Caco-2 (cell line): ENCODE measurements at places on chromosomes 4 and X. TPM values are rescaled to one million over a fixed set of nuclear protein-coding genes. Genes with fewer than 3 reads are reported as not detected.
A peak's percentile ranks its signal among the peaks of the same experiment; 100 is the strongest.

DNA sequence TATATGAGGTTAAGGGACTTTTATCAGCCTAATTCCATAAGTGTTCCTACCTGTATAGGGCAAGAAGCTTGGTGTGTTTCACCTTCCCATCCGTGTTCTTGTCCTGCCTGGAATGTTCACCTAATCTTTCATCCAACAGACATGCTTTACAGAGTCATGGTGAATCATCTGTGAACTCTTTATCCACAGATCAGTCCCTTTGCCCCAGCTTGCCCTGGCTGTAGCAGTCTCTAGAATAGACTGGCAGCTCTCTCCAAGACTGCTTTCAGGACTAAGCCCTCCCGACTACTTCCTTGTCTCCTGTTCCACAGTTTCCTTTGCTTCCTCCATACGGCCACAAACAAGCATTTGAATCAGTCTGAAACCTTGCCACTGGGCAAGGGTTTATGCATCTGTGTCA lies 177.9 kb upstream of the IL15 start:
- H3K36me3 ChIP-seq: no peaks in the 10 kb centered on the region
- no peaks in the 10 kb centered on the region for H3K4me1 ChIP-seq
- no peak overlapping the region for H3K27ac ChIP-seq
- no peak overlapping the region for H3K4me3 ChIP-seq

- H3K4me1 ChIP-seq: no peaks in the 10 kb centered on the region
- no peak overlapping the region for H3K27ac ChIP-seq
- no peaks in the 10 kb centered on the region for H3K36me3 ChIP-seq
- no peaks in the 10 kb centered on the region; the same call in 1 of the 2 replicates for H3K27me3 ChIP-seq
Measured at GRCh38 chrX:17662391-17662790, 74.9 kb upstream of the SCML1 start.

DNA sequence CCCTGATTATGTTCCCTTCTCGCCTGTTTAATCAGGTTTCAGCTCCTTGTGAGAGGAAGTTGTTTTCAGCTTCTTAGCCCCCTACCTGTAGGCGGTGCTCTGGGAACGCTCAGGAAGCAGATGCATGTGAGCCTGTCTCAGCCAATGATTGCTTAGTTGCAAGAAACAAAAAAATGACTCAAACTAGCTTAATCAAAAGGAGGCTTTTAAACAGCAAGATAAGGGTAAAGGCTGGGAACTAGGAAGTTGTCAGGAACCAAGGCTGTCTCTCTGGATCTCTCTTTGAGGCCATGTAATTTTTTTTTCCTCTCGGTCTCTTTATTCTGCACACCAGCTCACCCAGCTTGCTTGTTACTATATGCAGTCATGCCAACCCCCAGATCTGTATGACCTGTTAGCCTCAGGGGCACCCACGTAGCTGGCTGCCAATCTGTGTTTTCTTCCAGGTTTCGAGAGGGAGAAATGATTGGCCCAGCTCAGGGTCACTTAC lies 109.1 kb downstream of the PTTG2 start:
- H3K36me3 ChIP-seq: no peaks in the 10 kb centered on the region
- peak overlapping the region; percentile 23 for H3K27ac ChIP-seq
- H3K27me3 ChIP-seq: no peaks in the 10 kb centered on the region
- no peak overlapping the region for H3K4me3 ChIP-seq
- DNase-seq: peak; percentile 50
- H3K4me1 ChIP-seq: peaks cover 5% of the 10 kb centered on the region

DNA sequence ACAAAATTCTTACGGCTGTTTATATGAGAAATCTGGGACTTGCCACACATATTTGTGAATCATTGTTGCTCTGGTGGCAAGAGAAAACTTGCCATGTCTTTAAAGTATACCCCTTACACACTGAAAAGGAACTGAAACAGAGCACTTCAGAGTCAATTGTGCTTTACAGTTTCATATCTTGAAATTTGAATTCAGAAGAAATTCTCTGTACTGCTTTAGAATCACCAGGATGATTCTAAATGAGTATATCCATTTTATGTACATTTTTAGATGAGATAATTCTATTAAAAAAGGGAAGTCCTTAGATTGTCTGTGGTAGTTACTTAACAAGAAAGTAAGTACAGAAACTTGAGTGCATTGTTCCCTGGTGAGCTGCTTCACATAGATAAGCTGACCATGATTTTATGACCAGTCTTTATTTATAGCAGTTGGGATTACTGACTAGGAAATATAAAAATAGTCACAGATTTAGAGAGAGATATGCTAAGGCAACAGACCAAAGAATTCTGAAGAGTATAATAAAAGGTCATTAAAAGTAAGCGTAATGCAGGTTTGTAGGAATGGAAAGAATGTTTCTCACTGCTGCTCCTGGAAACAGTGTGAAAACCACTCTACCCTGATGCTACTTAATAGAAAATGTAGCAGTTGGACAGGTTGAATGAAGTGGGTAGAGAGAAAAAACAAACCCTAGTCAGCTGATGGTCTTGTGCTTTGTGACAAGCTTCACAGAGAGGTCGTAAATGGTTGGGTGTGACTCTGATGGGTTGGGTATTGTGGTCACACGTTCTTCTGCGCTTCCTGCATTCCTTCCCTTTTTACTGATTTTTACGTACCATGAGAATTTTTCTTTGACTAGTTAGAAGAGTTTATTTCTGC lies 41.0 kb downstream of the FNIP2 start:
- H3K36me3 ChIP-seq: no peaks in the 10 kb centered on the region
- H3K4me3 ChIP-seq: no peak overlapping the region
- DNase-seq: peak; percentile 52
- H3K4me1 ChIP-seq: peaks cover 36% of the 10 kb centered on the region
- no peaks in the 10 kb centered on the region for H3K27me3 ChIP-seq

DNA sequence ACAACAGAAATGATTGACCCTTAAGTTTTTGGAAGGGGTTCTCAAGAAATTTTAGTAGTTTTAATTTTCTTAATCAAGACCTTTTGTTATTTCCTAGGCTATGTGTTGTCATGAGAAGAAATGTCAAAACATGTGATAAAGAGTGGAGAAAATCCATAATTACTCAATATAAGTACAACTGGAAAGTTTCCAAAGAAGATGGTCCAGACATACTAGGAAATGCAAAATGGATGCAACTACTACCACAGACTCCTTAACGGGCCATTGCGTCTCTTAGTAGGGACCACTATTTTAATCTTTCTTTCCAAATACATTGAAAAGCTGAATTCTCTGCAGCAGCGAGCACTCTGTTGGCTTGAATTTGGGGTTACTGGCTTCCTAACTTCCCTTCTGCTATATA lies 148.8 kb downstream of the NWD2 start:
- H3K4me3 ChIP-seq: no peak overlapping the region
- H3K27me3 ChIP-seq: no peaks in the 10 kb centered on the region
- H3K27ac ChIP-seq: no peak overlapping the region
- H3K36me3 ChIP-seq: no peaks in the 10 kb centered on the region
- DNase-seq: no peak
- H3K4me1 ChIP-seq: peaks cover 12% of the 10 kb centered on the region; the same call in 1 of the 2 replicates

- no peak for DNase-seq
- no peak overlapping the region for H3K27ac ChIP-seq
Measured at GRCh38 chr4:8351931-8352367, 82.4 kb downstream of the HTRA3 start.

DNA sequence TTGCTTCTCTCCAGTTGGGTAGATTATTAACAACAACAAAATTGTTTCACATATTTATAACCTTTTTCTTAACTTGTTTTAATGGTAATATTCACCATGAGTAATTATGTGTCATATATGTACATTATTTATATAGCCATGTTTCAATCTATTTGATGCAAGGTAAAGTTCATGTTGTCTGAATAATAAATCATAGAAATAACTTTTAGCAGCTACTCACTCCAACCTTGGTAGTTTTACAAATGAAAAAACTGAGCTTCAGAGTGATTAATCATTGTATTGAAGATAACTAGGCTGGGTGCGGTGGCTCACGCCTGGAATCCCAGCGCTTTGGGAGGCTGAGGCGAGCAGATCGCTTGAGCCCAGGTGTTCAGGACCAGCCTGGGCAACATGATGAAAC lies 46.0 kb downstream of the TMA16 start:
- H3K27ac ChIP-seq: no peak overlapping the region
- DNase-seq: no peak
- no peak overlapping the region for H3K4me3 ChIP-seq
- H3K4me1 ChIP-seq: no peaks in the 10 kb centered on the region
- H3K36me3 ChIP-seq: no peaks in the 10 kb centered on the region
- no peaks in the 10 kb centered on the region for H3K27me3 ChIP-seq

DNA sequence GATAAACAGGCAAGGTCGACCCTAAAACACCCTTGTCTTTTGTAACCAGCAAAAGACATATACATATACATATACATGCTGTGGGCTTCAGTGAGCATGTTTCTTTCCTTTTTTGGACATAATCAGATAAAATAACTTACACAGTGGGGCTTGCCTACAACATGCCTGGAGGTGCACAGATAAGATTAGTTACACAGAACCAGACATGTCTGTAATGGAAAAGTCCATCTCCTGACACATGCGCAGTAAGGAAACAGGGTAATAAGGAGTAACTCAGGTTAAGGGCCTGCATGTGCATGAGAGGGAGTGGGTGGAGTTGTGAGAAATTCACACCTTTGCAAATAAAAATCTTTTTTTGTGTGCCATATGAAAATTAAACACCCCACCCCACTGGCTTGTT lies 3.4 kb downstream of the UGT2A1 start:
- H3K27me3 ChIP-seq: no peaks in the 10 kb centered on the region
- H3K36me3 ChIP-seq: no peaks in the 10 kb centered on the region
- no peak for DNase-seq
- H3K4me3 ChIP-seq: no peak overlapping the region
- H3K27ac ChIP-seq: peak overlapping the region; percentile 3

DNA sequence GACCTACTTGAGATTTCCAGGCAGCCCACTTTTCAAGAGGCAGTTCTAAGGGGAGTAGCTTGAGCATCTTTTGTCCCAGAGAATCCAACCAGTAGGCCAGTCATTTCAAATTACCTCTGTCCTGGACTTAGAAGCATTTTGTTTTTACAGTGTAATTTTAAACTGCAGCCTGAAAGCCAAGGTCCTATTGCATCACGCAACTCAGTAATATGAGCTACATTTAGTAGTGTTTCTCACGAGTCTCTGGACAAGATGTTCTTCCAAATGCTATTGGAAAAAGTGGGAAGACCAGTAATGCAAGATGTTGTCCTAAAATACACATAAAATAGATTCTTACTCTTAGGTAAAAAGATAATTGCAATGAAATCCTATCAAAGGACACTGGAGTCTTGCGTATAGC lies 182.5 kb upstream of the ARX start:
- no peak overlapping the region for H3K4me3 ChIP-seq
- H3K27ac ChIP-seq: no peak overlapping the region
- H3K27me3 ChIP-seq: no peaks in the 10 kb centered on the region
- no peaks in the 10 kb centered on the region for H3K4me1 ChIP-seq
- DNase-seq: no peak
- no peaks in the 10 kb centered on the region for H3K36me3 ChIP-seq

DNA sequence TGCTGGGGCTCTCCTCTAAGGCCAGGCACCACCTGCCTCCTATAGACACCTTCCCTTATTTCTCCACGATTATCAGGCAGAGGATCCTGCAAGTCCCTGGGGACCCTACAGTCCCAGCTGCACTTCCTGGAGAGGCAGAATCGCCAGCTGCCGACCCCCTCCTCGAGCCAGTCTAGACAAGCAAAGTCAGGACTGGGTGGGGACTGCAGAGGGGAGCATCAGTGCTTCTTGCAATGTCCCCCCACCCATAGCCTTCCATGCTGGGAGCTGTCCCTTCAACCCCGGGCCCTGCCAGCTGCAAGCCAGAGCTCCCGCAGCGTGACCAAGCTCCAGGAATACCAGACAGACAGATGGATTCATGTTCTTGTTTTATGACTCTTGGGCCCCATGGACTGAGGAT lies 1.4 kb upstream of the CRMP1 start:
- H3K4me3 ChIP-seq: no peak overlapping the region
- no peaks in the 10 kb centered on the region for H3K27me3 ChIP-seq
- no peak for DNase-seq
- no peaks in the 10 kb centered on the region for H3K4me1 ChIP-seq
- H3K36me3 ChIP-seq: no peaks in the 10 kb centered on the region

DNA sequence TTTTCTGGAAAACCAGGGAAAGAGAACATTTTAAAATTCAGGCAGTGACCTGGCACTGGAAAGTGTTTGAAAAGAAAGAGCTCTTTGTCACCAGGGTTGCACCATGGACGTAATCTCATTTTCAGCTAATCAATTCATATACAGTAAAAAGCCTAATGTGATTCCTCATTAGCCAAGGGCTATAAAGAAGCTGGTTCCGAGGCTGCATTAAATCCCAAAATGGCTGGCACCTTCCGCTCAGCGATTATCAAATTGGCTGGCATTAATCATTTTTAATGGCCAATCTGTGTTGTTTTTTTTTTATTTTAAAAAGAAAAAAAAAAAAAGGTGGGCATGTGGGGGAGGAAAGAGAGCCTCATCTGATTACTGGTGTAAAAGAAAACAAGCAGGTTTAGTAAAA lies 341.4 kb downstream of the RAB28 start:
- H3K4me3 ChIP-seq: no peak overlapping the region
- H3K4me1 ChIP-seq: no peaks in the 10 kb centered on the region
- H3K36me3 ChIP-seq: no peaks in the 10 kb centered on the region
- no peak overlapping the region for H3K27ac ChIP-seq
- H3K27me3 ChIP-seq: no peaks in the 10 kb centered on the region

DNA sequence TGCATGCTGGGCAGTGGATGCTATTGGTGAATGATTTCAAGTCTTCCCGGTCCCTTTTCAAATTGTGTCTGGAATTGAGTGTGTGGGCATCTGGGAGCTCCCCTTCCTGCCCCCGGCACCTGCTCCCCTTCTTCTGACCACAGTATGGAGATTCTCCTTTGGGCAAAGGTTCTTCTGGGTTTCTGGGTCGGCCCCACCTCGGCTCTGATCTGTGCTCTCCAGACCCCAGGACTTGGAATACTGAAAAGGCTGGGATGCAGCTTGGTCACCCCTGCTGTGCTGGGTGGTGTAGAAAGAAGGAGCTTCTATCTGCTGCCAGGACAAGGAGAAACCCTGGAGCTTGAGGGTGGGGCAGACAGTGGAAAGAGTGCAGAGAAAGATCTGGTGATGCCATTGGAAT lies 78.8 kb downstream of the WFS1 start:
- DNase-seq: no peak
- no peaks in the 10 kb centered on the region for H3K36me3 ChIP-seq
- H3K4me3 ChIP-seq: no peak overlapping the region
- H3K4me1 ChIP-seq: no peaks in the 10 kb centered on the region
- no peaks in the 10 kb centered on the region for H3K27me3 ChIP-seq
- H3K27ac ChIP-seq: no peak overlapping the region

DNA sequence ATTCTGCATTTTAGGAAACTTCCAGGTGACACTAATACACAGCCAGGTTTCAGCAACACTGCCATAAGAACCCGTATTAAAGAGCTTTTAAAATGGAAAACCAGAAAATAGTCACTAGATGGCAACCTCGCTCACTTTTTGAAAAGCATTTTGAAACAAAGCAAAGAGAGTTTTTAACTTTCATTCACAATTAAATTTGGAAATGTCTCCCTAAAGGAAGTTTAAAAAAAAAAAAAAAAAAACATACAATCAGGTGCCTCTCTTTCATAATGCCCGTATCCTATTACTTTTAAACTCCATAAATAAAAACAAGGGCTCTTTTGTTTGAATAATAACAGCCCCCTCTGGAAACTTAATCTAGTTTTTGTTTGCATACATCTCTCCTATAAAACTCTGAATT lies 20.3 kb downstream of the MEPE start:
- H3K36me3 ChIP-seq: no peaks in the 10 kb centered on the region
- peak; percentile 43 for DNase-seq
- no peak overlapping the region for H3K4me3 ChIP-seq
- H3K4me1 ChIP-seq: peaks cover 12% of the 10 kb centered on the region
- no peak overlapping the region for H3K27ac ChIP-seq
- no peaks in the 10 kb centered on the region for H3K27me3 ChIP-seq

Gene UGT2B10
- total RNA-seq: 0.25 and 0.37 TPM in 2 replicates

Gene ADH1C
- total RNA-seq: 0.23 and 0.63 TPM in 2 replicates

Gene ZNF630
- 2.0 and 2.7 TPM in 2 replicates for total RNA-seq

Gene NRK
- total RNA-seq: 0.16 and 0.32 TPM in 2 replicates

Gene BEND4
- total RNA-seq: not detected in 2 replicates

Gene SFRP2
- not detected in 2 replicates for total RNA-seq

Gene SLC39A8
- total RNA-seq: 14.1 and 15.5 TPM in 2 replicates

Gene DCAF12L2
- total RNA-seq: not detected in 2 replicates
